ENCODE measurements at places on chromosomes 1 and 21.
A peak's percentile ranks its signal among the peaks of the same experiment; 100 is the strongest.

DNA sequence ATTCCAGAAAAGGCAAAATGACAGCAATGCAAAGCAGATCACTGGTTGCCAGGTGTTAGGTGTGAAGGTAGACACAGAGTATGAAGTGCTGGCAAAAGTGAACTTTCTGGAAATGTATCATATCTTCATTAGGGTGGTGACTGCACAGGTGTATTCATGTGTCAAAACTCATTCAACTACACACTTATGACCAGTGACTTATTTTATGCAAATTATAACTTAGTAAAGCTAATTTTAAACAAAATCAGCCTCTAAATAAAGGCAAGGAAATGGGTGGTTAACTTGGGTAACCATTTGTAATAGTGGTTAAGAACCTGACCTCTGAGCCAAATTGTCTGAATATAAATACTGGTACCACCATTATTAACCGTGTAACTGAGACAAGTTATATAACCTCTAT is 7.4 kb downstream of the COP1 start:
- no peak for DNase-seq

GRCh38 chr1:43321331-43321891 is 16.2 kb upstream of the MPL start:
- DNase-seq: no peak

DNA sequence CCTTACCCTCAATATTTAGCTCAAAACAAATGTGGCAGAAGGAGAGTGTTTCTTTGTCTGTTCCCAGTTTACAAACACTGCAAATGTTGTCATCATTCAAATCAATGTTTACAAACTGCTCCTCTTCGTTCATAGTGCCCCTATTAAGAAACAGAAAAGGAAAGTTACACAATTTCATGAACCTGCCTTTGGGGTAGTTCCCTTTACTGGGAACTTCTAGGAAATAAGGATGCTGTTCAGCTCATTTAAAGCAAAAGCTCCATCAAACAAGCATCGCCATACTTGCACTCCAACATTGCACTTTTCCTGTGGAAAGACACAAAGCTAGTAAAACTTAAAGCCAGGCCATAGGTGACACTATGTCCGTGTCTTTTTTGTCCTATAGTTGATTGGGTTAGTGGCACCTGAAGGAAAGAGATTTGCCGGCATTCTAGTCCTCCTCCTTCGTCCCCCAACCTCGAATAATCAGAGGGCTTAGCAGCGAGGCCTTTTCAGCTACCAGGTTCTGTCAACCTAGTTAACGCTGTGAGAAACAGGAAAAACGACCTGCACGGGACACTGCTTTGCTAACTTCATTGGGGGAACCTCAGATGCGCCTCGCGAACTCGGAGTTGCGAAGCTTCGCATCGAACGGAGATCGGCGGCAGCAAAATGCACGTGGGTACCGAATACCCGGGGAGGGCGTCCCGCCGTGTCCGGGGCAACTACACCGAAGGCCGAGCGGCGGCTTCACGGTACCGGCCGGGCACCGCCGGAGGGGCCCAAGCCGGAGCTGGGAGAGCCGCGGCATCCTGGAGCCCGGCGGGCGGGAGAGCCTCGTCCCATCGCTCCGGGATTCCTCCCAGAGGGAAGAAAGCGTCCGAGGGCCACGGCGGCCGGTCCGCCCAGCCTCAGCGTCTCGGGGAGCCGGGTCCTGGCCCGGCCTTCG is 706 bp downstream of the C21orf91 start:
- DNase-seq: peak; percentile 25

GRCh38 chr1:201376464-201377374 is 761 bp downstream of the TNNT2 start:
- peak; percentile 13 for DNase-seq

DNA sequence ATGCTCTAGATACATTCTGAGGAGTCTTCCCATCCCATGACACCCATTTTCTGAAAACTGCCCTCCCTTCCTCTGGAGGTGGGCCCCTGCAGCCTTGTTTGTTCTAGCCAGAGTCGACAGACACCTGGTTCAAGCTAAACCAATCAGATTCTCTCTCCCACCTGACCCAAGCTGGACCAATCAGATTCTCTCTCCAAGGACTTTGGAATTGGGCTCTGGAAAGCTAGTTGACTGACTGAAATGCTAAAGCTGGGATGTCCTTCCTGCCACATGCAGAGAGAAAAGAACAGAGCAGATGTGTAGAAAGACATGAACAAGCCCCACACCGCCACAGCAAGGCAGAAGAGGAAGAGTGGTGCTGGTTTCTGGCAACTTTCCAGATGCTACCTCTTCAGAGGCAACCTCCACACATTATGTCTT is 24.6 kb downstream of the ASAP3 start:
- no peak for DNase-seq

- no peak for DNase-seq
Observed at GRCh38 chr1:27646676-27647075, 11.7 kb upstream of the FGR start.

DNA sequence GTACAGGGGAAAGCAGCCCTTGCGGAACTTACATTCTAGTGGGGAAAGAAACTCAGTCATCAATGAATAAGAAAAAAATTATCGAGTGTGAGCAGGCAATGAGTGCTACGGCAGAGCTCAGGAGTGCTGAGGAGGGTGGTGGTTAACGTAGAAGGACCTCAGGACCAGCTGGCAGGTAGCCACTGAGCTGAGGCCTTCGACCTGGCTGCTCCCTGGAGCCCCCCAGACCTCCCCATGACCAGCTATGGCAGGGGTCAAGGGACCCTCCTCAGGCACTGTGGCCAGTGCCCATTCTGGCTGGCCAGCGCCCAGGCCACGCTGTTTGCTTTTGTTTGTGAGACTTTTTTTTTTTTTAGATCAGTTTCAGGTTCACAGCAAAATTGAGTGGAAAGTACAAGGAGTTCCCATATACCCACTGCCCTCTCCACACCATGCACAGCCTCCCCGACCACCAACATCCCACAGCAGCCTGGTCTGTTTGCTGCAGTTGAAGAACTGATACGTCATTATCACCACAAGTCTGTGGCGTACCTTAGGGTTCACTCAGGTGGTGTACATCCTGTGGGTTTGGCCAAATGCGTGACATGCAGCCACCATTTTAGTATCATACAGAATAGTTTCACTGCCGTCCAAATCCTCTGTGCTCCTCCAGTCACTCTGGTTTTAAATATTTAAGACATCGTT is 11.8 kb upstream of the TTC22 start:
- DNase-seq: no peak

DNA sequence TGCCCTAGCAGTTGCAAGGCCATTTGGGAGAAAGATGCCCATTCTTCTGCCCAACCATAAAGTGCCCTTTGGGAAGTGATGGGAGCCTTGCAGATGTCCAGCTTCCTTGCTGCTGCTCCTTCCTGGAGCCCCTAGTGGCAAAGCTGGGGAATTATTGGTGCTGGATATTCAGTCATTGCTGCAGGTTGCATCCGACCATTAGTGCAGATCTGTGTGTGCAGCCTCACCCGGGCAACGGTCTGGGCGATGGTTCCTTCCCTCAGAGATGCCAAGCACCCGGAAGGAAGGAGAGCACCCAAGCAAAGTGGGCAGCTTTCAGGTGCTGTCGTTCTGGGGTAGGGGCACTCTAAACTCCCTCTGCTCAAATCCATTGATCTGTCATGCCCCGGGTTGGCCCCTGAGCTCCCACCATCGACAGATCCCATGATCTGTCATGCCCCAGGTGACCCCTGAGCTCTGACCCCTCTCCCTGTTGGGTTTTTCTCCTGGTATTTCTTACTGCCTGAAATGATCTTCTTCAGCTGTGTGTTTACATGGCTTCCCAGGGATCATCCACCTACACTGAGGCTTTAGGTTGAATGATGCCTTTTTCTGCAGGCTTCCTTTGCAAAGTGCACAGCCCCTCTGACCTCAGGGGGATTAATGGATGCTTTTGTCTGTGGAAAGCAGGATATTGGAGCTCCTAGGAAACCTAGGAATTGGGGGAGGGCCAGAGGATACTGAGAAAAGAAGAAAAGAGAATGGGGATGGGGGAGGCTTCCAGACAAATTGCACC is 467.5 kb downstream of the PTPRU start:
- DNase-seq: no peak

- DNase-seq: no peak
Observed at GRCh38 chr21:24470852-24471251, 1136.4 kb downstream of the MRPL39 start.

GRCh38 chr1:157691285-157691920 is 9.2 kb downstream of the FCRL3 start:
- DNase-seq: no peak

DNA sequence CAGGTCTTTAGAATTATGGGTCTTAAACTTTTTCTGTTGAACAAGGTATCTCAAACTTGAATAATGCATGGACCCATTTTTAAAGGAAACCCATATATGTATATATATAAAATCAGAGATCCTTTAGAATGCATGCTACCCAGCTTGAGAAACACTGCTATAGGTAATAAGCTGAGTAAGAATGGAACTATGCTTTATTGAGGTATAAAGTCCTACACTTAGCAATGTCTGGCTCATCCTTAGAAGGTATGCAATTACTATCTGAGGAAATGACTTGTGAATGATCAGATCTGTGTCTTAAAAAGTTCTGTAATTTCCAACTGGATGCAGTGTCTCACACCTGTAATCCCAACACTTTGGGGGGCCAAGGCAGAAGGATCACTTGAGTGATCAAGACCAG is 11.2 kb downstream of the TRAF3IP3 start:
- no peak for DNase-seq

DNA sequence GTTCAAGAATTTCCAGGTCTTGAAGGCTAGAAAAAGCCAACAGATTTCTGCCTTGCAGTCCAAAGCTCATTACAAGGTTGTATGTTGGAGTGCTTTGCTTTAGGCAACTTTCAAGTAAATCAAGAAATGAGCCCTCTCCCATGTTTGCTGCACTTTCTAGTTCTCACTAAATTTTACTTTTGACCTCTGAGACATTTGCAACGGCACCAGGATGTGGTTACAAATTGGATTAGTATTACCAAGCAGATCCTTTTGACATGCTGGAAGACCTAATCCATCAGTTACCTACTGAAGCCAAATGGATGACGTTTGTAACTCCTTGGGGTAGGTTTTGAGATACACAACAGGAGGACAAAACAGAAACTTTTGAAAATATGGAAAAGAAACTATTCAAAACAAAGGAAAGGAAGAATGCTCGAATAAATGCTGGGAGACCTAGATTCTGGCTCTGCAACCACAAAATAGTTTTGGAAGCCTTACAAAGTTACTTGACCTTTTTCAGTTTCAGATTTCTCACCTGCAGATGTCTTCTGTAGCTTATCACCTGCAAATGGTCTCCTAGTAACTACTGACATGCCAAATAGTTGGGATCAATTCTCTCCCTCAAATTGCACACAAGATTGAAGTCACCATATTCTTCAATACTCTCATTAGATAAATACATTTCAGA is 251.7 kb upstream of the ADGRL2 start:
- DNase-seq: no peak

DNA sequence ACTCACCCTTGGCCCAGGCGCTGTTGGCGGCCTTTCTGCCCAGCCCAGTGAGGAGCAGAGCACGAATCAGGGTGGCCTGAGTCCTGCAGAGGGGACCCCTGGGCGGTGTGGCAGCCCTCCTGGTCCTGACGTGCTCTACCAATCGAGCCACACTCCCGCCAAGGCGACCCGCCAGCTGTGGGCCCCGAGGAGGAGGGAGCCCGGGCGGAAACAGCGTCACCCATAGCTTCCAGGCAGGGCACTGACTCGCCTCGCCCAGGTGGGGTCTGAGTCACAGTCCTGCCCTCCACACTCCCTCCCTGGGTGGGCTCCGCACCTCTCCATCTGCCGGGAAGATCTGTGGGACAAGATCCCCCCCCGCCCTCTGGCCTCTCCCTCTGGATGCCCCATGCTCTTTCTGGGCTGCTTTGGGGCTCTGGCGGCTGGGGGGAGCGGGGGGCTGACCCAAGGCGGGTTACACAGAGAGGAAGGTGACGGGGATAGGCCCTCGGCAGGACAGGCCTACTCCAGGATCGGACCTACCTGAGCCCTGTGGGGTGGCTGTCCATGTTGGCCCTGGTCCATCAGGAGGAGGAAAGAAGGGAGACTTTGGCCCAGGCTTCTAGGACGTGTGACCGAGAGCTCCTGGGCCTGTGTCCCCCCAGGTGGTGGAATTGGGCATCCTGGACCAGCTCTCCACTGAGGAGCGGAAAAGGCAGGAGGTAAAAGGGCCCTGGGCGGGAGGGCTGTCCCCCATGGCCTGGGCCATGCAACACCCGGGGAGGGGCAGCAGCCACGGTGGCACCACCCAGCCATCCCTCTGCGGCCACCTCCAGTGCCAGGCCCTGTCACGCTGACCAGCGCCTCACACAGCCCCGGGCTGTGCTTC is 14.0 kb downstream of the ARHGEF16 start:
- DNase-seq: no peak

DNA sequence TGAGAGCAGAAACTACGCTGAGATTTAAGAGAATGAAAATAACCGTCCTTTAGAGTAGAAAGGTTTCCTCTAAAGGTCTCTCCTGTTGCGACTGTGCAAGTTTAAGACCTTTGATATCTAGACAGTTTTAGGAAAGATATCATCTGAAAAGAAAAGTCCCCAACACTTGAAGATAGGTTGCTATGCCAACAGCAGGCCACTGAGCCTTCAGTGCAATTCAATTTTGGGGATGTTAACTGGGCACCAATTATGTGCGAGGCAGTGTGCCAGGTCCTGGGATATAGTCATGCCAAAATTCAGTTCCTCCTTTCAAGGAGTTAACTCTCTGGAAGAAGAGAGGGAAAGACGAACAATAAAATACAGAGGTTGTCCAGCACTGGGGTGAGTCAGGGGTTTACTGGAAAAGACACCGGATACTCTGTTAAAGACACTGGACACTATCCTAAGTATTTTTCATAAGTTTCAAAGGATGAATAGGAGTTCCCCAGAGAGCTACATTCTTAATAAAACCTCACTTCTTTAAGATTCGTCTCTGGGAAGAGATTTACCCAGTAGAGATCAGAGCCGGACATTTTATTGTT is 25.5 kb upstream of the ZNF281 start:
- DNase-seq: no peak

DNA sequence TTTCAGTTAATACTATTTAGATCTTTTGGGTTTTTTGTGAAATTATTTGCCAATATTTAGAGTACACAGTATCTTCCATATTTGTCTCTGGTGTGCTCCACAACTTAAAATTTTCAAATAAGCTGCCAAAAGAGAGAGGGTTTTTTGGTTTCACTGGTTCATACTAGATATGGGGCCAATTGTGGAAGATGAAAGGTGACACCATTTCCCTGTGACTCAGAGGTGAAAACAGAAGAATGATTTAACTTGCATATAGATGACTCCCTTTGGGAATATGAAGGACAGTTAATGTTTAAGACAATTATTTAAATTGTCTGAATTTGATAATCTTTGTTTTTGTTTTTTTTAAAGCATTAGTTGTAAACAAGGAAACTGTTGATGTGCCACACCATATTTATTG is 37.5 kb downstream of the IVNS1ABP start:
- no peak for DNase-seq

DNA sequence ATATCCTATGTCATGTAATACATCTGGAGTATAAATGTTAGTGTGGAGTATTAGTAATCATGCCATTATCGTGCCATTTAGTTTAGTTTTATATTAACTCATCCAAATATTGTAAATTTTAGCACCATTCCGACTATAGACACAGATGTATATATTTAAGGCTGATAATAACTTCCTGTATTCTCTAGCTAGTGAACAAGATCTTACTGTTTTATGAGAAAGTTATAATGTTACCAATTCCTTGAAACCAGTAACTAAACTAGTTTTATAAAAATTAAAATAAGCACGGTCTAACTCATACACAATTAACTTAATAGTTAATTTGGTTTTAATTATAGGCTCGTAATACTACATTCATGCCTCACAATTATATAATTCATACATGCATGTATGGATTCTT is 808.6 kb downstream of the USP25 start:
- DNase-seq: no peak
